ENCODE measurements at places on chromosomes 13 and 19.

GRCh38 chr19:50875795-50876422 lies 2.7 kb downstream of the KLK2 start:
- no peak for DNase-seq

- DNase-seq = no peak
These were observed 61.3 kb downstream of the NUFIP1 start for GRCh38 chr13:44927968-44928367.

DNA sequence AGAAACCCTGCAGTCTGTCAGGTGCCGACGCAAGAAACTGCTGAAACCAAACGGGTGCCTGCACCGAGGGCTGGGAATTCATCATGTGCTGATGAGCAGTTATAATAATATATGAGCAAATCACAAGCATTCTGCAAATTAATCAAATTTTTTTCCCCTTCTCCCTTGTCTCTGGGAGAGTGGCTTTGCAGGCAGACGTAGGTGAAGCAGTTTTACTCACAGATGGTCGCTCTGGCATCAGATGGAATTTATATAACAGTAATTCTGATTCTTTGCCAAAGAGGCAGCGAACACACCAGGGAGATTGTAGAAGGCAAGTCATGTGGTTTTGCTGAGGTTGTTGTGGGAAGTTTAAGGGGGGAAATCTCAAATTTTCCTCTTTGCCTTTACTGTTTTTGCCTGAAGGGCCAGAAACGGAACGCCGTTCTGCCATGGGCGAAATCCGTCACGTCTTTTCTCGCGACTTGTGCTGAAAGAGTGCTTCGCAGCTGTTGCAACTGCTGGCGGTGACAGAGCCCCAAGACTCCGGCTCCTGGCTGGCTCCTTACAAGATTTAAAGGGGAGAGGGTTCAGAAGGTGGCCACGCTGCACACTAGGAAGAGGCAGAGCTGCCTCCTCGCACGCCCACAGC lies 320.1 kb downstream of the ZNF536 start:
- DNase-seq = peak; percentile 36

- no peak for DNase-seq
These were observed 37.9 kb downstream of the NAXD start for GRCh38 chr13:110653271-110653670.

- no peak for DNase-seq
These were observed 78.4 kb downstream of the IRS2 start for GRCh38 chr13:109707742-109708617.

- DNase-seq = no peak
These were observed 49.5 kb upstream of the KPNA3 start for GRCh38 chr13:49841964-49842363.

- no peak for DNase-seq
These were observed 462.1 kb downstream of the OLFM4 start for GRCh38 chr13:53490752-53491151.

DNA sequence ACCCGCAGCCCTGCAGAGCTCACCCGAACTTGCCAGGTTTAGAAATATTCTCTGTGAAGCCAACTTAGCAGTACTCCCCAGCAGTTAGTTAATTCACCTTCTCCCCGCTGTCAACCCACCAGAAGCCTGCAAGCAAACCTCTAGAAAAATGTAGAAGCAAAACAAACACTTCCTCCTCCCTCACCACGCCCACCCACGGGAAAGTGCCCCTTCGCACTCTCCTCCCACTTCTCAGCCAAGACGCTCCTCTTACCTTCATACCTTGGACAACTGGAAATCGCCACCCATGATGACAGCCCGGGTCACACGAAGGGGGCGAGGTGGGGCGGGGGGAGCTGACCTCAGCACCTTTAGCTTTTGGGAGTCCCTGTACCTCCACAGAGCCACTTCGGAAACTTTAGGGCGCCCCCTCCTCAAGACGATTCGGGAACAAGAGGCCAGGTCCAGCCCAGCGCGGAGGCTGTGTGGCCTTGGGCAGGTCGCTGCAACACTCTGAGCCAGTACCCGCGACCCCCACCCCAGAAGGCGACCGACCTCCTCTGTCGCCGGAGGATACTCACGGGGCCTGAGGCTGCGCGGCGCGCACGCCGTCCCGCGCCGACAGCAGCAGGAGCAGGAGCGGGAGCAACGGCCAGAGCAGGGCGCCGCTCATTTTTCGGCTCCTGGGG lies 485 bp downstream of the CPAMD8 start:
- no peak for DNase-seq

DNA sequence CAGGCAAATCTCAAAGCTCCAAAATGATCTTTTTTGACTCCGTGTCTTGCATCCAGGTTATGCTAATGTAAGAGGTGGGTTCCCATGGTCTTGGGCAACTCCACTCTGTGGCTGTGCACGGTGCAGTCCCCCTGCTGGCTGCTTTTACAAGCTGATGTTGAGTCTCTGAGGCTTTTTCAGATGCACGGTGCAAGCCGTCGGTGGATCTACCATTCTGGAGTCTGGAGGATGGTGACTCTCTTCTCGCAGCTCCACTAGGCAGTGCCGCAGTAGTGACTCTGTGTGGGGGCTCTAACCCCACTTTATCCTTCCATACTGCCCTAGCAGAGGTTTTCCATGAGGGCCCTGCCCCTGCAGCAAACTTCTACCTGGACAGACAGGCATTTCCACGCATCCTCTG lies 266.8 kb upstream of the GPC6 start:
- DNase-seq = no peak

DNA sequence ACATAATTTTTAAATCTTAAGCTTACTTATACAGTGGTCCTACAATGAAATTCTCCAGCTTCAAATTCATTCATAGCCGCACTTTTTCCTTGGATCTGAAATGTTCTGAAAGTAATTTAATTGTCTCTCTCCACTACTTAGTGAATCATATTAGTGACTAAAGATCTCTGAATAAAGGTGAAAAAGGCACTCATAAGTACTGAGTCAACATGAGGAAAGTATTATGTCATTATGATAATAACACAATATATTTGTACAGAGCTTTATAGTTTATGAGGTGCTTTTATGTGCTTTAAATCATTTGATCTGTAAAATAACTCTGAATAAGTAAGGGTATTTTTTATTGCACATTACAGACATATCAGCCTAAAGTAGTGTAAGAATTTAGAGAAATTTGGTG lies 628.2 kb upstream of the SLITRK5 start:
- DNase-seq = no peak

GRCh38 chr13:63304497-63304896 lies 1888.8 kb upstream of the PCDH20 start:
- DNase-seq = no peak

DNA sequence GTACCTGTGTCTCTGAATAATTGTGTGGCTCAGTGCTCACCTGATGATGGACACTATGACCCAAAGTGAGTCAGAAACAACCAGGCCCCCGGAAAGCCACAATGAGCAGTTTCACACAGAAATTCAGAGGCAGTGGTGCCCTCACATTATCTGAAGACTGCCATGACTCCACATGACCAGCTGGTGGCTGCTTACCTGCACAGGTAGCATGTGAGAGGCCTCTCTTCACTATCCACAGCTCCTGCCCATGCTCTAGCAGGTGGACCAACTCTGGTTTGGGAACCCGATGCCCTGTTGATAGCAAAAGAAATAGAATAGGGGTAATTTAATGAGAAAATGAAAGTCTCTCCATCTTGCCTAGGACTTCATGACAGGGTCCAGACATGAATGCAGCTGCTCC lies 7.2 kb downstream of the ZNF550 start:
- DNase-seq = no peak

DNA sequence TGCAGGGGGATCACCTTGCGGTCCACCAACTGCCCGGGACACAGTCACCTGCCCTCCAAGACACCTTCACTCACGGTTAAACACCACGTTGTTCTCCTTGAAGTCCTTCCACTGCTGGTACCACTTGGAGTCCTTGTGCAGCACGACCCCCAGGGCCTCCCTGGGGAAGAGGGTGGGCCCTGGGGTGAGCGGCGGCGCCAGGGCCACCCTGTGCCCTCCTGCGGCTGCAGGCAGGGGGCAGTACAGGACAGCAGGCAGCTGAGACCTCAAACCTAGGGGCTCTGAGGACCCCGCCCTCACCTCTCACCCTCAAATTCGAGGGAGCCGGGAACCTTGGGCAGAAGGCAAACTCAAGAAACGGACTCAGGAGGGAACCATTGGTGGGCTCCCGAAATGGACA lies 7.5 kb upstream of the CTXN1 start:
- no peak for DNase-seq

GRCh38 chr13:34322014-34322742 lies 504.2 kb downstream of the RFC3 start:
- DNase-seq = no peak

- DNase-seq = no peak
These were observed 171.4 kb upstream of the TSHZ3 start for GRCh38 chr19:31520633-31521032.

DNA sequence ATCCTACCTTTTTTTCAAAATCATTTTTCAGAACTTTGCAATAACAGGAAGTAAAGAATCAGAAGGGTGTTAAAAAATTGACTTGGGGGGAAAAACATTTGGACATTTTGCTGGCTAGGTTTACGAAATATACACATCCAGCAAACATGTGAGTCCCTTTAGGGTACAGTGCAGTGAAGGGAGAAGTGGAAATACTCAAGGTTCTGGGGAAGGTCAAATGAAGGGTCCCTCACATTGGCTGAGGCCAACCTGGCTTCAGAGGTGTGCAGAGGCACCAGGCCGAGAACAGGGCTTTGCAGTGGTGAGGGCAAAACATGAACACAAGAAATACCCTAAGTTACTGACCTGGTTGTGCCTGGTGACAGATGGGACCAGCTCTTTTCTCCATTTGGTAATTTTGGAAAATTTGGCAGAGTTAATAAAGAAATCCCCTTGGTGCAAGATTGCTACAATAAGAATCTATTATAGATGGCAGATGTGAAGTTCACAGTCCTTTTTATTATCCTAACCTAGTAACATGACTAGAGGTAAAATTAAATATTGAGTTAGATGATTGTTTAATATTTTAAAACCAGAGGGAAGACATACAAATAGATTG lies 1.5 kb upstream of the UPF3A start:
- DNase-seq = no peak

DNA sequence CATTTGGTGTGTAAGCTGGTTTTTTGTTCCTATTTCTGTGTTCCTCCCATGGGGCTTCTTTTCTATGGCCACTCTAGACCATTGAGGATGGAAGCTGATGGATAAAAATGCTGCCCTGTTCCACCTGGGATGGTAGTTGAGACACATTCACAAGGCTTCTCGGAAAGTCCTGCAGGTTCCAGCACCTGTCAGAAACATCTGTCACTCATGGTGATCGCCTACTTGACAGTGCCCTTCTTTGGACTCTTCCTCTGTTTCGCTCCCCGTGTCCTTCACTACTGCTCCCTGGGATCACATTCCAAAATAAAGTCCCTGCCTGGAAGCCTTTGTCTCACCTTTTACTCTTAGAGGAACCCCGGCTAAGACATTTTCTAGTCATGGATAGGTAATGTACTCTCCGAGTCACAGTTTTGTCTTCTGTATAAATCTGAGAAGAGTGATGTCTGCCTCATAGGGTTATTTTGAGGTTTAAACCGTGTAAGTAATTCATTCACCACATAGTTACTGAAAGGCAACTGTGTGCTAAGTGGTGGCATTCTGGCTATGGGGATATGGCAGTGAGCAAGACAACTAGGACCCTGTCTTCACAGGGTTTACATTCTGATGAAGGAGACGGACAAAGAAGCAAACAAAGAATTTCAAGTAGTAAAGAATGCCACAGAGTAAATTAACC lies 21.0 kb downstream of the UBAC2 start:
- no peak for DNase-seq

- DNase-seq = no peak
These were observed 211.5 kb downstream of the KLF12 start for GRCh38 chr13:73922493-73923393.

GRCh38 chr13:42804244-42804874 lies 23.0 kb downstream of the FAM216B start:
- no peak for DNase-seq

DNA sequence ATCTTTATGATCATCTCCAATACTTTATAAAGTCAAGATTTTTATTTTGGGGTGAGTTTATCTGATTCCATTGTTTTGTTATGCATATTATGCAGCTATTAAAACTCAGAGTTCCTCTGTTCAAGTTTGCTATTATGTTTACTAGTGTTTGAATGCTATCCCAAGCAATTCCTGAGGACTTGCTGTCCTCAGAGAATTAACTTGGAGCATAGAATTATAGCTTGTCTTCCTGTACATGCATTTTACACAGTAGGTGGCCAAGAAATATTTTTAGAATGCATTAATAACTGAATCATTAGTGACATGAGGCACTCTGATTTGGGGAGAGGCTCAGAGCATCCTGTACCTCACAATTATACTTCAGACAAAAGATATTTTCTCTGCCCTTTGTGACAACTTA lies 195.6 kb upstream of the MIR17HG start:
- no peak for DNase-seq

DNA sequence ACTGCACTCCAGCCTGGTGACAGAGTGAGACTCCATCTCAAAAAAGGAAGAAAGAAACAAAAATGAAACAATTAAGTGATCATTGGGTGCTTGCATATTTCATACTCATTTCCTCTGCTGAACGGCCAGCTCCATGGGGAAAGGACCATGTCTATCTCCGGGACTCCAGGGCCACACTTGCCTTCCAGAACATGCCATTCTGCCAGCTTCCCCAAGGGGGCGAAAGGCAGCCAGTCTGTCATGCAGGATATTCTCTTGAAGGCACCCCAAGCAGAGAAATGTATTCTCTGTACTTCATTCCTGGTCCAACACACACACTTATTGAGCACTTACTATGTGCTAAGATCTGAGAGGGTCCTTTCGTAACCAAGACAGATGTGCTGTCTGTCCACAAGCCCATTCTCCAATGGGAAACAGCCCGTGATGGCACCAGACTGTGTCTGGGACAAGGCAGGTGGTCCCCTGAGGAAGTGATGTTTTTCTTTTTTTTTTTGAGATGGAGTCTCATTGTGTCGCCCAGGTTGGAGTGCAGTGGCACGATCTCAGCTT lies 10.2 kb upstream of the CARM1 start:
- DNase-seq = no peak

DNA sequence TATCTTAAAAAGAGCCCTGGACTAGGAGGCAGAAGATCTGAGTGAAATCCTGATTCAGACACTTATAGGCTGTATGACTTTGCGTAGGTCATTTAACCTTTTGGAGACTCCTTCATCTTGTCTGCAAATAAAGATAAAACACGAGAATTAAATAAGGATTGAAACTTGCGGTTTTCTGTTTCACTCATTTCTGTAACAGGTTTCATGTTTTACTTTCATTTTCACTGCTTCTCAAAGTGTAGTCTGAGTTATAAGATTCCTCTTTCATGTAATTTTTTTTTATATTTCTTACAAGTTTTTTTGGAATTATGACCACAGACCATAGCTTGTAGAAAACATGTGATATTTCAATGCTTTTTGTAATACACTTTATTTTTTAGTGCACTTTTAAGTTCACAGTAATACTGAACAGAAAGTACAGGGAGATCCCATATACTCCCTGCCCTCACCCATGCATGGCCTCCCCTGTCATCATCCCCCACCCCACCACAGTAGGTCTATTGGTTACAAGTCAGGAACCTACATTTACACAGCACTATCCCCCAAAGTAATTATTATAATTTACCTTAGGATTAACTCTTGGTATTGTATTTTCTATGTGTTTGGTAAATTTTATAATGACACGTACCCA lies 174.6 kb downstream of the ITGBL1 start:
- no peak for DNase-seq
